ENCODE measurements at places on chromosomes 16 and 17.

DNA sequence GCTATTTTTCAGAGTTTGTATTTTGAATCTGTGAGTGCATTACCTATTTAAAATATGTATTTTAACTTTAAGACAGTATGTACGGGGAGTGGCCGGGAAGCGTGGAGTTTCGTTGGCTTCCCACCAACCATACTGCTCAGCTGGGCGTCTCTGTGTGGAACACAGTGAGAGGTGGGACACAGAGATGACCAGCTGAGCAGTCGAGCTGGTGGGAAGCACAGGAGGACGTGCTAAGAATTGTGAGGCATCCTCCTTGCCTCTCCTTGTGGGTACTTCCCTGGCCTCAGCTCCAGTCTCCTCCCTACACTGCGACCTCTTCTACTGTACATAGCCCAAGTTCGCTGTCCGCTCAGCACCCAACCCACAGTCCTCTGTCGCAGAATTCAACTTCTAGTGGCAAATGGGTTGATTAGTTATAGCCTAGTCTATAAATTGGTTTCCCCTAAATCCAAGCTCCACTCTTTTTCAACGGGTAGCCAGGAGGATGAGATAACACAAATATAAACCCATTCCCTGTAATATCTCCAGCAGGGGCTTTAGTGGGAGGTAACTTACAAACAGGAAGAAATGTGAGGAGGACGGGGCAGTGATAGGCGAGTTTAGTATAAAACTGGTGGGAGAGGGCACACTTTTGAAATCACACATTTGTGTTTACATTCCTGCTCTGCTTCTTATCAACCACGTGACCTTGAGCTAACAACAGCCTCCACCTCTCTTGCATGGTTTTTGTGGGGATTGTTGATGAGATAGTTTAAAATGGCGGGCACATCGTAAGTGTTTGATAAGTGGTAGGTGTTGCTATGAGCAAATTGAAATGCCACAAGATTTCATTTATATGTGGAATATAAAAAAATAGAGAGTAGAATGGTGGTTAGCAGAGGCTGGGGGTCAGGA, 211.9 kb upstream of the HS3ST3A1 start:
- no peak for DNase-seq

DNA sequence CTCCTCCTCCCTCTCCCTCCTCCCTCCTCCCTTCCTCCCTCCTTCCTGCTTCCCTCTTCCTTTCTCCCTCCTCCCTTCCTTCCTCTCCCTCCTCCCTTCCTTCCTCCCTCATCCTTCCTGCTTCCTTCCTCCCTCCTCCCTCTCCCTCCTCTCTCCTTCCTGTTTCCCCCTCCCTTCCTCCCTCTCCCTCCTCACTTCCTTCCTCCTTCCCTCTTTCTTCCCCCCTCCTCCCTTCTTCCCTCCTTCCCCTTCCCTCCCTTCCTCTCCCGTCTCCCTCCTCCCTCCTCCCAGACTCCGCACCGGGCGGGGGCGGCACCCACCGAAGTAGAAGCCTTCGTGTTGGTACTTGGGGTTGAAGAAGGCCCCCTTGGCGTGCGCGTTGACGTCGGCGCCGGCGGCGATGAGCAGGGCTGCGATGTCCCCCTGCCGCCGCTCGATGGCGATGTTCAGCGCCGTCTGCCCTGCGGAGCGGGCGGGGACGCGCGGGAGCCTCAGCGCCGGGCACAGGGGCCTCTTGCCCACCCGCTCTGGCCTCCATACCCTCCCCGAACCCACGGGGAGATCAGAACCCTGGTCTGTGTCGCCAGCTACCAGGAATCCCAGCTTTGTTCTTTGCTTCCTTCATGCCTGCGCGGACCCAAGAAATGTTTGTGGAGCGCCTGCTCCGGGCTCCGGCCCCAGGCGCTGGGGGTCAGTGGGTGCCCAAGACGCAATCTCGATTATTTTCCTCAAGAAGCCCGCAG, 22.2 kb downstream of the TRPV3 start:
- DNase-seq, result peak; percentile 34

DNA sequence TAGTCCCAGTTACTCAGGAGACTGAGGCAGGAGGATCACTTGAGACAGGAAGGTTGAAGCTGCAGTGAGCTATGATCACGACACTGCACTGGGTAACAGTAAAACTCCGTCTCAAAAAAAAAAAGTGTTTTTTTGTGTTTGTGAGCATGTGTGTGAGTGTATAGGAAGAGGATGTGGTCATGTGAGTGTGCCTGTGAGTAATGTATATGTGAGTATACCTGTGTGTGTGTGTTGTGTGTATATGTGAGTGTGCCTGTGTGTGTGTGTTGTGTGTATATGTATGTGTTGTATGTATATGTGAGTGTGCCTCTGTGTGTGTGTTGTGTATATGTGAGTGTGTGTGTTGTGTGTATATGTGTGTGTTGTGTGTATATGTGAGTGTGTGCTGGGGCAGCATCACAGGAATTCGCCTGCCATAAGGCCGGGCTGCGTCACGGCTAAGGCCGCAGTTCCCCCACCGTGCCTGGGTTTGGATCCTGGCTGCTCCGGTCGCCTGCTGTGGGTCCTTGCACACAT, 21.4 kb upstream of the NPTX1 start:
- no peak for DNase-seq

- no peak for DNase-seq
Measured at GRCh38 chr17:81664051-81664470, 2.3 kb downstream of the OXLD1 start.

- peak; percentile 68 for DNase-seq
Measured at GRCh38 chr16:48276102-48276501, 28.8 kb upstream of the ABCC11 start.

DNA sequence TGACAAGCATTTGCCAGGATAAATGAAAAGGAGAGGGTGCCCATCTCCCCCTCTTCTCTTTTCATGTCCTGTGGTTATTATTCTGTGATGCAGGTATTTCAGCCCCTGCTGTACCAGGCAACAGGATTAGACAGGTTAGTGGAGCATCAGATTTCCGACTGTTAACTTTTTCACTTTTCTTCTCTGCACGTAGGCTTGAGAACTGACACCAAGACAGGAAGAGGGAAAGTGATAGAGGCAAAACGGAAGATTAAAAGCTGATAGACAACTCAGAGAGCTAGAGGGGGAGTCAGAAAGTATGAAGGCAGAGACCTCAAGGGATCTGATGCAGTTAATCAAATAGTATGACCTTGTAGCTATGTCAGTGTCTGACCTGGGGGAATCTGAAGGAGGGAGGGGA, 132.8 kb downstream of the SOX9 start:
- no peak for DNase-seq

DNA sequence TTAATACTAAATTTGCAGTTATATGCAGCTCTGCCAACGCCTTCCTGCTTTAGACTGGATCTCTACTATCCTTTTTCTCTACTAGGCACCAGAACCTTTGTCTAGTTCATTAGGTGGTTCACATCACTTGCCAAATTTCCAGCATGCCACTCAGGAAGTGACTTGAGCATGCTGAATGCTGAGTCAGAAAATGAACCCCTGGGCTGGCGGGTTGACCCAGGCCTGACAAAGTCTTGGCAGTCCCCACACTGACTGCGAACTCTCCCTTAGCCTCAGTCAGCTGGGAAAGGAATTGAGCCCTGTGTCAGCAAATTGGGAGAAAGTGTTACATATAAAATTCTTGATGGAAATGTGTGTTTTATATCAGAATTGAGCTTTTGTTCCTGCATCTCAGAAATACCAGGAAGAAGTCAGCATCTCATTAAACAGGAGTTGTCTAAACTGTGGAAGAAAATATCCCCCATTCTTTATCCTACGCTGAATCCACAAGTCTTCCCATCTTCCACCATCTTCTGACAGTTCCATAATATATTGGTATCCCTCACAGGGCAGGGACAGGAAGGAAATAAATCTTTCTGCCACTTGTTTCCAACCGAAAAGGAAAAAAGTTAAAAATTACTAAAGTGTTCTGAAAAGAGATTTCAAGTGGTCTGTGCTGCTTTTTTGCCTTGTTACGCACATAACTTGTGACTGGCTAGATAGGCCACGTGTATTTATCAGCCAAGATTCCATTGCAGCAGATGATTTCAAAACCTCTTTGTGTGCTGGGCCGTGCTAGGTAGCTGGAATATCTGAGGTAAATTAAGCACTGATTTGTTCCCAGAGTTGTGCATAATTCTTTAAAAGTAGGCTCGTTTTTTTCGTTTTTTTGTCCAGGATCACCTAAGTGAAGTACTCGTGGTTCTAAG, 16.7 kb upstream of the SLC12A3 start:
- no peak for DNase-seq

GRCh38 chr17:246226-246625, 64.8 kb upstream of the DOC2B start:
- DNase-seq, result no peak

GRCh38 chr16:57514791-57515600, 21.4 kb downstream of the CCDC102A start:
- DNase-seq, result no peak

DNA sequence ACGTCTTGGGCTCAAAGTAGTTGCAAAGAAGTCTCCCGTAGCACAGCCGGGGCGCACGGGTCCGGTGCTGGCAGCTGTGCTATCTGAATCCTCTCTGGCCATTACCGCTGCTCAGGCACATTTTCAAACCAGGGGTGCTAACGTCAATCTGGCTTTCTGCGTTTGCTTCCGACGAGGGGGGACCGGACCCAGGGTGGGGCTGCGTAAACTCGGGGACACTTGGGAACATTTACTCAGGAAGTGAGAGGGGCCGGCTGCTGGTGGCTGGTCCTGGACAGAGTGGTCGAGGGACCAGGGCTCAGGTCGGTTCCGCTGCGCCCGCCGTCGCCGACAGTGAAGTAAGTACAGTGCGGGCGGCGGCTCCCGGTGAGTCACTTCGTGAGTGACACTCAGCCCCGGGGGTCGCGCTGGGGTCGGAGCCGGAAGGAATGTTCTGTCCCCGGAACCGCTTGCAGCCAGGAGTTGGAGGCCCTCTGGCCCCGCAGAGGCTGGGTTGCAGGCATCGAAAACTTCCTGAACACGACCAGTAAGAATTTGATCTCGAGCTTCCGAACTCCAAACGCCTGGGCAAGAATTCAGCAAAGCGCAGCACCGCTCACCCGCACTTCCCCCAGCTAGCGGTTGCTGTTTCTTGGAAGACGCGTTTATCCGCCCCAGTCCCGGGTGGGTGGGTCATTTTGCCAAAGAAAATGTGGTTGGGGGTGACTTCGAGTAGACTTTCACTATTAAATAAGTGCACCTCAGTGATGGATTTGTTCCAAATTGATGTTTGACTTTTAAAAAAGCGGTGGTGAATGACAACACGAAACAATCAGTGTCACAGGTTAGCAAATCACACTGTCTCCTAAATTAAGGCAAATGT, 1.4 kb upstream of the HS3ST3B1 start:
- no peak for DNase-seq

- DNase-seq, result no peak
Measured at GRCh38 chr17:80374732-80375585, 40.0 kb upstream of the ENDOV start.

DNA sequence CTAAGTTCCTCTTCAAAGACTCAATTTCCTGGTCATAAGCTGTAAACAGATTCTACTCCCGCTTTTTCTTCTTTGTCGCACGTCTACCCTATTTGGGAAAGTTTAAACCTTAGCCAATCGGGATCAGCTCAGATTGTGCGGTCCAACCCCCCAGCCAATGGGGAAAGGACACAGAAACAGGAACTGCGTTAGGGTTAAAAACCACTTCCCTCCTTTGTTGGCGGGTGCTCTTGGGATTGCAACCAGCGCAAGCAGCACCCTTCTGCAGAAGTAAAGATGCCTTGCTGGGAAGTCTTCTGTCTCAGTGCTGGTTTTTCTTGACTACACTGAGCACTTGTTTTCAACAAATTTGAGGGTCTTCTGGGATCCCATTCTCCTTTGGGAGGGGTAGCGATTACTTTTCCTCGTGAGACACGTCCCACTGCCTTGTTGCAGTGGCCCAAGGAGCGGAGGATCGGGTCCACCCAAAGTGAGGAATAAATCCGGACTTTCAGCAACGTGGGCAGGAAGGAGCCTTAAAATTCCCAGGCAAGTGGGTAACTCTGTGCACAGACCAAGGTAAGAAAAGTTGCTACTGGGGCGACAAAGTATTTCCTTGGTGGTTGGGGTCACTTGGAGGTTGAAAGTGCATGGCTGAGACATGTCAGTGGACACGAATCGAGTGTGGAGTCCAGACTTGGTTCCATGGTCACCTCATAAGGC, 1.0 kb upstream of the YPEL3 start:
- DNase-seq, result no peak

GRCh38 chr16:50622643-50623369, 58.3 kb downstream of the SNX20 start:
- no peak for DNase-seq

DNA sequence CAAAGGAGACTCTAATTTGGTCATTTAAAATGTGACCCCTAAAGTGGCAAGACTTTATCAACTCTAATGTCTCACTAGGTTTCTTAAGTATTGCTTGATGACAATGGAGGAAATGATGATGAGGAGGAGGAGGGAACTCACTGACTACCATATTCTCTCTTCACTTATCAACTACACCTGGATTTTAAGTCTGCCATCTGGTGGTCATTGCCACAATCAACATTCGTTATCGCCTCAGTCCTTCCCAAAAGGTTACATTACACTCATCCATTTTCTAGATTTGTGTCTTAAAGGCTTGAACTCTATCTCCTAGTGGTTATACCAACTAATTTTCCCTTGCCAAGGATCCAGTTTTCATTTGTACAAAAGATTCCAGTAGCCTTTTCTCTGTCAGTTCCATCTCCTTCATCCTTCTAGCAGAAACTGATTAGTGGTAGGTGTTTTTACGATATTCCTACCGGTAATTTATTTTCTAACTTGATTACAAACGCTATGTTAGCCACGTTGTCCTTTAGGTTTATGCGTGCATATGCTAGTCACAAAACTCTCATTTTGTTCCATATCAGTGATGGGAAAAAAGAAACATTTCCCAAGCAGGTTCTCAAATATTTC, 114.6 kb upstream of the NOG start:
- DNase-seq, result no peak

DNA sequence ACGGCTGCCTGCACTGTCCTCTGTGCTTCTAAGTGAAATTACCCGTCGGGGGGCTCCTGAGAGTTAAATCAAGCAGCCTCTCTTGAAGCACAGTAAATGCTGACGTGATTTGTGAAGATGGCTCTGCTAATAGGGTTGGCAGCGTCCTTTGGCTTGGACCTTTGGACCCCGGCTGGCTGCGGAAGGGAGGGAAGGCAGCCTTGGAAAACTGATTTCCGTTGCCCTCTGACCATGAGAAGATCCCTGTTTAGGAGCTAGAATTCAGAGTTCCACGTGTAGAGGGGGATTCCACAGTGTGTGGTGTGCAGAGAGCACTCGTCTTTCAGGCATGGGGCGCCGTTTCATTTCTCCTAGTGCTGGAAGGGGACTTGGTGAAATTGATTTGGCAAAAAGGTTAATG, 640.8 kb downstream of the WWOX start:
- no peak for DNase-seq

DNA sequence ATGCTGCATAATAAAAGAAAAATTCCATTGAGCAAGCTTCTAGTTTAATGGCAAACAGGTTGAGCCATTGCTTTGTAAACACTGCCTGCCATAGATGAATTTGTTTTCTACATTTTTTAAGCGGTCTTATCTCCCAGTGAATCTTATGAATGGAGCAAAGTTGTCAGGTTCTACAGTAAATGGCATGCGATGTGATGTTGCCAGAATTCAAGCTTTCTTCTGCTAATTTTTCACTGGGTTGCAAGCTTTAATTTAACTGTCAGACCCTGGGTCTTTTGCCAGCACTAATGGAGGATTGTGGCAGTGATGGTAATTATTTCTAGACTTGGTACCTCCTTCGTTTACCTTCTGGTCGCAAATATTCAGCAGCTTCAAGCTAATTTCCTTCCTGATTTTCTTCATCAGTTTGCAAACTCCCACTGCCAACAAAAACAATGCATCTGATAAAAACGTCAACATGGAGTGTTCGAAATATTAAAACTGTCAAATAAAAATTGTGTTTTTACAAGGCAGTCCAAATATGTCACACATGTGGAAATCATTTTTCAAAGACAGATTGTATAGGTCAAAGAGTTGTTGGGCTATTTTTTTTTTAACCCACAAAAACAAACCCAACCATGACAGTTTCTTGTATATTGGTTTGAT, 274.2 kb upstream of the ERCC4 start:
- no peak for DNase-seq
